Motor neuron (in vitro differentiated cells): ENCODE measurements at places on chromosomes 4 and X. TPM values are rescaled to one million over a fixed set of nuclear protein-coding genes. Genes with fewer than 3 reads are reported as not detected.

FDCSP gene
- not detected in 2 replicates for total RNA-seq

DUSP9 gene
- total RNA-seq: 0.41 and 0.77 TPM in 2 replicates

CT45A3 gene
- total RNA-seq: not detected in 2 replicates

FAT1 gene
- 104 and 105 TPM in 2 replicates for total RNA-seq

NAT8L gene
- total RNA-seq: 17.1 and 24.3 TPM in 2 replicates

CRMP1 gene
- 433 and 439 TPM in 2 replicates for total RNA-seq

LUZP4 gene
- total RNA-seq: 0.31 TPM in 1 of 2 replicates, not detected in the other

SLC16A2 gene
- 16.7 and 18.2 TPM in 2 replicates for total RNA-seq

CXXC4 gene
- total RNA-seq: 0.10 TPM in 1 of 2 replicates, not detected in the other

DDX53 gene
- total RNA-seq: 0.09 and 0.16 TPM in 2 replicates

BST1 gene
- 1.9 and 6.0 TPM in 2 replicates for total RNA-seq

DTHD1 gene
- 0.15 and 0.85 TPM in 2 replicates for total RNA-seq

IL15 gene
- total RNA-seq: 1.0 and 3.3 TPM in 2 replicates

FRAS1 gene
- total RNA-seq: 16.4 and 36.7 TPM in 2 replicates

SFRP2 gene
- total RNA-seq: 15.4 and 19.2 TPM in 2 replicates

MXRA5 gene
- 1.8 and 2.0 TPM in 2 replicates for total RNA-seq

MGAT4D gene
- total RNA-seq: 0.05 TPM in 1 of 2 replicates, not detected in the other

CNKSR2 gene
- total RNA-seq: 19.3 and 23.2 TPM in 2 replicates

SLIT2 gene
- 165 and 224 TPM in 2 replicates for total RNA-seq

HOPX gene
- total RNA-seq: 3.0 and 3.4 TPM in 2 replicates
